ENCODE measurements at places on chromosomes 6 and 20.

- H3K4me3 ChIP-seq: no peak overlapping the region
- DNase-seq: no peak
- H3K36me3 ChIP-seq: no peaks in the 10 kb centered on the region
- no peak overlapping the region for H3K27ac ChIP-seq
- H3K27me3 ChIP-seq: no peaks in the 10 kb centered on the region
Observed at GRCh38 chr20:55567826-55568225, 437.5 kb downstream of the CBLN4 start.

- DNase-seq: no peak
- H3K36me3 ChIP-seq: no peaks in the 10 kb centered on the region
- H3K4me1 ChIP-seq: peaks cover 10% of the 10 kb centered on the region
- H3K27me3 ChIP-seq: no peaks in the 10 kb centered on the region
Observed at GRCh38 chr6:157848693-157849092, 25.6 kb downstream of the SNX9 start.

DNA sequence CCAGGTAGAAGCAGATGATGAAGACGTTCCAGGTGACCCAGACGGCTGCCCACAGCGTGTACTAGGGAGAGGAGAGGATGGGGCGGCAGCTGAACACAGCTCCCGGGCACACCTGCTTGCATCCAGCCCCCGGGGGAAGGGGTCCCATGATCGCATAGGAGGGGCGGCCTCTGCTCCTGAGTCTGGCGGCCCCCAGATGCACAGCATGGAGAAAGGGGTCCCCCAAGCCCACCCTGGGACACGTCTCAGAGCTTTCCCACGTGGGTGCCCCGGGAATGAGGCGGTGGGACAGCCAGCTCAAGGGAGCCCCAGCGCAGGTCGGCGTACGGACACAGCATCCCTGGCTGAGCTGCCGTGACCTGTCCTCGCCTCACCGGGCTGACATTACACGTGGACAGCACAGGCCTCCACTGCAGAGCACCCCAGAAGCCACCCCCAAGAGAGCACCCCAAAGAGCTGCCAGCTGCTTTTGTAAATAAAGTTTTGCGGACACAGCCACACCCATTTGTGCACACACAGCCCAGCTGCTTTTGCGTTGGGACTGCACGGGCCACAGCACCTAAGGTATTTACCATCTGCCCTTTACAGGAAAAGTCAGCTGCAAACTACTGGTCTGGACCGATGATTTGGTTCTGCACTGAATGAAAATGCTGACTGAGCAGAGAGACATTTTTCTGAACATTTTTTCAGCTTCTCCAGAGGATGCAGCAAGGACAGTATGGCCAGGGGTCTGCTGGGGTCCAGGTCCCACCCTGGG lies 5.2 kb downstream of the NKAIN4 start:
- no peaks in the 10 kb centered on the region for H3K27me3 ChIP-seq
- no peak for DNase-seq
- peaks cover 8% of the 10 kb centered on the region for H3K4me1 ChIP-seq
- H3K27ac ChIP-seq: no peak overlapping the region

DNA sequence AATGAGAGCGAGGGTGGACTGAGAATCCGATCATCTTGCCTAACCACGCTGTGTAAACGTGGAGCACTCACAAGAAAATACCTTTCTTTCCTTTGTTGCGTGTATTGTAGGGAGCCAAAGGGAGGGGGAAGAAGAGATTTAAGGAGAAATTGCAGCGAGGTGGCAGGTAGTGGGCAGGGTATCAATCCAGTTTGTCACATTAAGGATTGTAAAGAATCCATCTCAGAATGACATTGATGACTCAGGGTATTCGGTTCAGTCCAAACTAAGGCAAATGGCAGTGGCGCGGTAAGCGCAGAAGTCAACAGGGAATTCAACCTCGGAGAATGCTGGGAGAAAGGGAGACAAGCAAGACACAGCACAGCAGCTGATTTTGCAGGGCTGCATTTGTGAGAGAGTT lies 146.2 kb downstream of the ID4 start:
- no peak overlapping the region for H3K27ac ChIP-seq
- no peaks in the 10 kb centered on the region for H3K36me3 ChIP-seq
- H3K4me1 ChIP-seq: no peaks in the 10 kb centered on the region
- H3K4me3 ChIP-seq: no peak overlapping the region

GRCh38 chr6:27604986-27605385 lies 132.1 kb upstream of the ZNF184 start:
- peaks cover 34% of the 10 kb centered on the region for H3K27me3 ChIP-seq
- no peaks in the 10 kb centered on the region for H3K36me3 ChIP-seq
- H3K4me3 ChIP-seq: no peak overlapping the region
- H3K27ac ChIP-seq: no peak overlapping the region
- DNase-seq: no peak

DNA sequence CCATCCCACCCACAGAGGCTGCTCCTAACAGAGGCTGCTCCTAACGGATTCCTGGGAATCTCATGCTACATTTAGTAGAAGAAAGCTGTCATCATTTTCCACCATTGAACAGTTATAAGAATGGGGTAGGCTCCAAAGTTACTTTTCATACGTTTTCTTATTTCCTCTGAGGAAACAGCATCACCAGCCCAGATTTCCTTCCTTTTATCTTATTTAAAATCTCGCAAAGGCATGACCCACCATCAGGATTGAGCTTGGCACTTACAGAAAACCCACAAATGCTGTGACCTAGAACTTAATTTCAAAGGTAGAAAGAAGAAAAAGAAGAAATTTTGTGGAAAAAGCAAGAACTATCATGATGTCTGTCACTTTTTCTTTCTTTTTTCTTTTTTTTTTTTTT lies 168.0 kb downstream of the LY86 start:
- H3K27ac ChIP-seq: no peak overlapping the region
- H3K4me3 ChIP-seq: no peak overlapping the region
- H3K4me1 ChIP-seq: peaks cover 5% of the 10 kb centered on the region
- H3K27me3 ChIP-seq: no peaks in the 10 kb centered on the region
- DNase-seq: no peak

Measured in pancreas (tissue), 10 donors.